ENCODE measurements at places on chromosomes 7 and 10.
A peak's percentile ranks its signal among the peaks of the same experiment; 100 is the strongest.

GRCh38 chr10:43123361-43124093 lies 14.7 kb upstream of the CSGALNACT2 start:
- no peak for DNase-seq

DNA sequence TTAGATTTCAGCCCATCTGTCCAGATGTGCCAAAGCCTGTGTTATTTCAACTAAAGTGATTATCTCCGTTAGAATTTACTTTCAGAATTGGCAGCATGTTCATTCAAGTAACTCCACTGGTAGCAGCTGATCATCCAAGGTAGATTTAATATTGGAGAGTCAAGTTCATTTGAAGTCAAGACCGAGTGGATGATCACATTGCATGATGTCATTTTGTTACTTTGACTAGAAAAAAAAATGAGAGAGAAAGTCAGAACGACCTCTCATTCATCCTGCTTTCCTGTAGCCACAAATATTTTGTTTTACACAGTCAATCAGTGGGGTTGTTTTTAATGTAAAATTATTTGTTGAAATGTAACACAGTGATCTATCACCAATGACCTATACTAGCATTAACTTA lies 196.7 kb upstream of the PHYHIPL start:
- DNase-seq, result no peak

- DNase-seq, result no peak
These were observed 231.1 kb downstream of the ADAM12 start for GRCh38 chr10:126157189-126157588.

DNA sequence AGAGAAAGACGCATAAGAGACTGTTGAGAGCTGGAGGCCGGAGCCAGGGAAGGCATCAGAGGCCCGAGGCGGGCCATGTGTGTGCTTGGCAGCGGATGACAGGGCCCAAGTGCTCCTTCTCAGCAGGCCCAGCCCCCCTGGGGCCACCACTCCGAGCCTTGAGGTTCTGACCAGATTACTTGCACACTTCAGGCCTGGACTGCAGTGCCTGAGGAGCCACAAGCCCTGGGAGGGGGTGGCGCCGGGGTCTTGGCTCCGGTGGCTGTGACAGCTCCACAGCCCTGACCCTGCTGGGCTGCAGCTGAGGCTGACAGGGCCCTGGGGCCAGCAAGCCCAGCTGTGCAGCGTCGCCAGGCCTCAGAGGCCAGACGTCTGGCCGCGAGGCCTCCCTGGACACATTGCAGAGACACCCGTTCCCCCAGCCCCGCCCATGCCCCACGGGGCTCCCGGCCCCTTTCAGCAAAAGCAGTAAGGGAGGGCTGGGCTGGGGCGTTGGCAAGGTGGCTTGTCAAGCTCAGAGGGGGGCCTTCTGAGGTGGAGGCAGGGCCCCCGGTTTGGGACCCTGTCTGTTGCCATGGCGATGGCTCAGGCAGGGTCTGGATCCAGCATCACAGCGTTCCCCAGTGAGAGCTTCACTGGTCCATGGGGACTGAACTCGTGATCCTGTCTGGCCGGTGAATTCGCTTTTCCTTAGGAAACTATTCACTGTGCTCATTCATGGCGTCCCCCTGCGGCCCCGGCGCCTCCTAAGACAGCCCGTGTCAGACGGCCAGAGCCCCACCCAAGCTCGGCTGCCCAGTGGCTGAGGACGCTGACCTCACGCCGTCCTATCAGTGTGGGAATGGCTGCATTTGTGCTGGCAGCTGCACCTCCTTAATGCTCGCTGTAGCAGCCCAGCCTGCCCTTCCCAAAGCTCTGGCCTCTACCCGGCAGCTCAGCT lies 5.7 kb downstream of the ELN start:
- DNase-seq, result no peak

- DNase-seq, result no peak
These were observed 78.5 kb upstream of the PPIF start for GRCh38 chr10:79268742-79269141.

GRCh38 chr10:93865794-93866425 lies 27.9 kb upstream of the SLC35G1 start:
- no peak for DNase-seq

GRCh38 chr7:114691605-114692004 lies 230.3 kb upstream of the MDFIC start:
- DNase-seq, result no peak

DNA sequence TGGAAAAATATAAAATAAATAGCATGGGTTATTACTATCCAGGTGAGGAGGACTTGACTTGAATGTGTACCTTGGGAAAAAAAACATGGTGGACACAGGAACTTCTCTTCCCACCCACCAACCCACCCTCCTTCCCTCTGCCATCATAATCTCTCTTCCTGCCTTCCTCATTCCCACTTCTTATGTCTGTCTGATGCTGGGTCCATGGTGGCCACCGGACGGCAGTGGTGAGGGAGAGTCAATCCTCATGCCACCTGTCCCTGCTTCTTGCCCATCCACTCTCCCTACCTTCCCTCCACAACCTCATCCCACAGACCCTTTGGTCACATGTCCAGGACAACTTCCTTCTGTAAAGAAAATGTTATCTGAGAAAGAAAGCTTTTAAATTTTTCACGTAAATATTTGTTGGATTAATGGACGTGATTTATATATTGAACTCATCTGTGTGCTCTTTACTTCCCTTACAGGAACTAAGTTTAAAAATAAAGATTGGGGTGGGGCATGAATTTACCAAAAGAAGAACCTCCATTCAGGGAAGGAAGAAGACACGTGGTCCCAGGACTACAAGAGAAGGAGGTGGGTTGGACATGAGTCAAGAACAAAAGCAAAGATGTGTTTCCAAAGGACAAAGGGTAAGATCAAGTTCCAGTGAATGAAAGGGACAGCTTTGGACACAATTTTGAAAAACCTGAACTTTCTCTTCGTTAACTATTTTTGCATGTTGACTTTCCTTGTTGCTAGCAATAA lies 104.5 kb downstream of the PIP4K2A start:
- no peak for DNase-seq

DNA sequence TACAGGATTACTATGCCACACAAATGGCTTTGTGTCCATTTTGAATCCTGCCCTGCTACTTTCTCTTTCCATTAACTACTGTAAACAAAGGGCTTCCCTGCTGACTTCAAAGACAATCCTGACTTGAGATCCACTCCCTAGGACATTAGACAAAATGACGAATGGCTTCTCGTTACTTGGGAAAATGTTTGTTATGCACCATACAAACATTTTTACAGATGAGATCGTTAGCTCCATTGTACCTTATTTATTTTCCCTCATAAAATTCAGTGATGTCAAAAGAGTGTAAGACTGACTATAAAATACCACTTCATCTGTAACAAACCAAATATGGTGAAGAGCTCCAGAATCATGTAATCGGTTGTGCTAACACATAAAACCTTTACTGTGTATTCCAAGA lies 121.8 kb downstream of the CD36 start:
- DNase-seq, result no peak

GRCh38 chr10:77809336-77809735 lies 117.2 kb downstream of the DLG5 start:
- DNase-seq, result no peak

DNA sequence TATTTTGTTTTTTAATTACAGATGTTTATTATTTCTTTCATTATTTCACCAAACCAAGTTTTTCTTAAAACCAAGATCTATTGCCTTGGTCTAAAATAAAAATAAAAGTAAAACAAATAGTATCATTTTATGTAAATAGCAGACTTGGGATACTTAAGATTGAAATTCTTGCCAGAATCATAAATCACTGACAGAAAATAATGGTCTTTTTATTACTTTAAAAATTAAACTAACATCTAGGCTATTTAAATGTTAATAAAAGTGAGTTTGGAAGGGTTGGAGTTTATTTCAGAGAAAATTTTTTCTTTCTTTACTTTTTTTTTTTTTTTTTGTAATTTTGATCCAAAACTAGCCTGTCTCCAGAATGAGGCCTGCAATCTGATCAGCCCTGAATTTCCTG lies 568.0 kb upstream of the IGFBP3 start:
- no peak for DNase-seq

GRCh38 chr7:52482076-52482475 lies 553.4 kb upstream of the POM121L12 start:
- DNase-seq, result no peak

DNA sequence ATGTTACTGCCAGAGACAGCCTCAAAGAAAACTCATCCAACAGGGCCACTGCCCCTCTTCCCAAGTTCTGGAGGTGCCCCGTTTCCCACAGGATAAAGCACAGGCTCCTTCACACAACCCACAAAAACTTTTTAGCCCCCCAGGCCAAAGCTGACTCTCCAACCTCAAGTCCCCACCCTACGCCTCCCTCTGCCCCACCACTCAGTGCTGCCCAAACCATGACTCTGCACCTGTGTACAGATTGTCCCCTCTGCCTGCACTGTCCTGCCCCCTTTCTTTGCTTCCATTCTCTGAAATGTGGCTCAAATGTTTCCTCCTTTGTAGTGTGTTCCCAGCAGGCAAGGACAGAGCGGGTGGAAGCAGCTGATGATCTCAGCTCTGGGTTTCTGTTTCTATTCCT lies 284.0 kb downstream of the GRID1 start:
- no peak for DNase-seq

GRCh38 chr7:132495936-132496335 lies 80.3 kb downstream of the PLXNA4 start:
- no peak for DNase-seq

- no peak for DNase-seq
These were observed 7.2 kb upstream of the ADAM22 start for GRCh38 chr7:87926581-87927461.

- no peak for DNase-seq
These were observed 5.7 kb upstream of the FAM241B start for GRCh38 chr10:69624245-69624786.

- DNase-seq, result no peak
These were observed 105.6 kb downstream of the SMURF1 start for GRCh38 chr7:99038086-99038855.

- no peak for DNase-seq
These were observed 118.1 kb downstream of the INHBA start for GRCh38 chr7:41584746-41585145.

- DNase-seq, result no peak
These were observed 29.0 kb upstream of the IL6 start for GRCh38 chr7:22697876-22698606.

DNA sequence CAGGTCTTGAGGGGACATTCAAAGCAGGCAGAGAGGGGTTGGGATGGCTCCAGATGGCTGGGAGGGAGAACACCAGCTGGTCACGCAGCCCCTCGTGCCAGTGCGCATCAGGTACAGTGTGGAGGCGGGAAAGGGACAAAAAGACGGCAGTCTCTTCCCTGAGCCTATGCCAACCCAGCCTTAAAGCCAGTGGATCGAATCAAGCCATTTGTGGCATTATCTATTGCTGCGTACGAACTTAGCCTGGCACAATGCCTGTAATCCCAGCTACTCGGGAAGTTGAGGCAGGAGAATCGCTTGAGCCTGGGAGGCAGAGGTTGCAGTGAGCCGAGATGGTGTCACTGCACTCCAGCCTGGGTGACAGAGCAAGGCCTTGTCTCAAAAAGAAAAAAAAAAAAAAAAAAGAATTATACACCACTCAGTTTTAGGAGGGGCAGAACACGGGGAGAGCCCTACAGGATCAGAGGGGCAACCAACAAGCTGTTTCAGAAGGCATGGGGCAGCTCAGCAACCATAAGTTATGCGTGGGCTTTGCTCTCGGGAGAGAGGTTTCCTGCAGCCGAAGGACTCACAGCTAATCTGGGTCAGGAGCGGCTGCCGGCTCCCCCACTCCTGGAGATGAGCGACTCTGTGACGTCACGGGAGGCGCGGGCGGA lies 356 bp upstream of the NDUFB2 start:
- DNase-seq, result peak; percentile 91

- DNase-seq, result no peak
These were observed 298.1 kb upstream of the NEBL start for GRCh38 chr10:21195252-21195651.

DNA sequence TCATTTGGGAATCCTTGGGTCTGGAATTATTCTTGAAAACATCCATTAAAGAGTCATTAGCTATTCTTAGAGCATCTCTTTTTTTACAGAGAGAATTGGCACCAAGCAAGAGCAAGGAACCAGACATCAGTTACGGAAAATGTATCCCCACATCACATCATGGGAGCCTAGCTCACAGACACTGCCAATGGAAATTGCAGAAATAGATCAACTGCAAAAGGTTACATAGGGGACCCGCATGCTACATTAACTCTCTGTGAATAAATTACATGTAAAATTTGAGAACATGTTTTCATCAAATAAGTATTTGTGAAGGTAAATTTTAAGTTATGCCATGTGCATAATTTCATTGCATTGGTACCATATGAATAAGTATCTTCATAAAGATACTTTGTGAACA lies 224.8 kb downstream of the ZNF248 start:
- no peak for DNase-seq

- DNase-seq, result no peak
These were observed 58.8 kb downstream of the CAV1 start for GRCh38 chr7:116583653-116584052.

GRCh38 chr7:132758986-132759385 lies 182.7 kb upstream of the PLXNA4 start:
- DNase-seq, result no peak

- no peak for DNase-seq
These were observed 32.4 kb upstream of the SEMA3E start for GRCh38 chr7:83681200-83681778.

GRCh38 chr7:81604075-81604807 lies 165.6 kb downstream of the HGF start:
- no peak for DNase-seq

GRCh38 chr10:98363220-98363619 lies 51.8 kb downstream of the PYROXD2 start:
- no peak for DNase-seq

GRCh38 chr7:102460467-102460866 lies 4.2 kb downstream of the ALKBH4 start:
- DNase-seq, result no peak

GRCh38 chr7:95874541-95875265 lies 102.3 kb downstream of the DYNC1I1 start:
- no peak for DNase-seq

DNA sequence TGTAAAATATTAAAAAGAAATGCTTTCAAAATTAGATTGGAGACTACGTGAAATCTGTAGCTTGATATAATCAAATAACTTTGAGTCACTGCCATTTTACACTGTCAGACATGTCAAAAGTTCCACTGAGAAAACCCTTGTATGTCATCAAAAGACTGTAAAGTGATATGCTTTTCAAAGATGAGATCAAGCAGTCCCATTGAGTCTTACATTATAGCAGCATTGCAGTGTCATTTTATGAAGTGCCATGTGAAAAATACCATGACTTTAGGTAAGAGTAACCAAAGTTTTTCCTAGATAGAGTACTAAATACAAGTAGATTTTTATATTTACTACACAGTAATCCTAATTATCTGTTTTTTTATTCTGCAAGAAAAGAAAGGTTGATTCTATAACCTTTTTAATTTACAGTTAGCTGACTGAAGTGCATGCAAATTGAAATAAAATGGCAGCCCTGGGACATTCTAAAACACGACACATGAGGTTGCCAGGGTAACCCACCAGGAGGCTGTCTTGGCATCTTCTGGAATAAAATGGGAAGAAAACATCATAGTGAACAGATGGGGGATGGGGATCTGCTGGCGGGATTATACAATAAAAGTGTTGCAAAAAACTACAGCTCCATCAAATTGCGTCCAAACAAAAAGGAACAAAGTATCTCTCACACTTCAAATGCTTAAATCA lies 91.3 kb upstream of the TMEM106B start:
- DNase-seq, result no peak
